AG08396 (cell line): ENCODE measurements at places on chromosomes 3 and 15.
A peak's percentile ranks its signal among the peaks of the same experiment; 100 is the strongest.

GRCh38 chr15:90593499-90594158 is 63.9 kb downstream of the CRTC3 start:
- no peak for DNase-seq

DNA sequence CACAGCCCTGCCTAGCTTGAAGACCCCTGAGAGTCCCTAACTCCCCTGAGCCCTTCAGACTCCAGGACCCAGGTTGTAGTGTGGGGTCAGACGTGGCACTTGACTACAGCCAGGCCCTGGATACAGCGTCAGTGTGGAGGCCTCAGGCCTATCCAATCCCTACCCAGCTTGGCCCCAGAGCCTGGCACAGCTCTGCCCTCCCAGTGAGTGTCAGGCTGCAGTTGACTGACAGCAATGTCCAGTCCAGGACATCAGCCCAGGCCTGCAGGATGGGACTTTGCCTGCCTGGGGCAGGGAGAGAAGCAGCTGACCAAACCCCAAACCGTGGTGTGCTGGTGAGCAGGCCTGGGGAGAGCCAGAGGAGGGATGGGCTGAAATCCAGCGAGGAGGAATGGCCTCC is 27.3 kb downstream of the KLF13 start:
- peak; percentile 54 for DNase-seq

DNA sequence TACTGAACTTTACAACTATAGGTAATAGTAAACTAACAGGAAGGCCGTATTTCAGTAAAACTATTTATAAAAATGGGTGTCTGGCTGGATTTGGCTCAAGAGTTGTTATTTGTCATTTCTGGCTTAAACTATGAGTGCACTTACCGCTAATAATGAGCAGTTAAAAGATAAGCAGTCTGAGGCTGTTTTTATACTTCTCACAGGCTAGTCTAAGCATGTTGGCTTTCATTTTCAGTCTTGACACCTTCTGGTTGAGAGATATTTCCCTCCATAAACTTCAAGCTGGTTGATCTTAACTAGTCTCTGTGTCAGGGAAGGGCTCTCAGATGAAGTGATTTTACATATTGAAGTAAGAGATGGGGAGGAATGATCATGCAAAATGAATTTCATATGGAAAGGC is 96.1 kb downstream of the RSRC1 start:
- DNase-seq, result no peak

DNA sequence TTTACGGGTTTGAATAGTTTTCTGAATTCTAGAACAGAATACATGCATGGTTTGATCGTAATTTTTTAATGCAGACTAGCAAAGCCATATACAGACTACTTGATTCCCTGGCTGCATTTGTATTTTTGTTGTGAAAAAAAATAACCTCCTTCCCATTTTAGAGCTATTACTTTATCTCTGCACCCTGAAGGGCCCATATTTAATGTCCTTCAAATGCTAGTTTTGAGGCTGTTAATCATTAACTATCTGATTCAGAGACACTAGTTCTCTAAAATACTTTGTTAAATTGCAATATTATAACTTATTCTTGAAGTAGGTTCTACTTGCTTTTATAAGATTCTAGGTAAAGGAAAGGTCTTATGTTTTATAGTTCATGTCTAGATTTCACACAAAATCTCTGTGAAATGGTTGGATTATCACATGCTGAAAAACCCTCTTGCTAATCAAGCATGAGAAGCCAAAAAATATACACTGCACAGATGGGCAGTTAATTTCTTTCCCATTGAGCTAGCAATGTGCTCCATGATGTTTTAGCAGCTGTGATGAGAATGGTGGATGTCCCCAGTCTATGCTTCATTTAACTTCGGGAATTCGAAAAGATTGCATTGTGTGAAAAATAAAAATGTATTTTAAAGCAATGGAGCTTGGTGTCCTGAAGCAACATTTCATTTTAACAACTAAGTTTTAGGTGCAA is 634.0 kb upstream of the BCHE start:
- no peak for DNase-seq

- no peak for DNase-seq
Measured at GRCh38 chr15:44530653-44531052, 6.3 kb upstream of the EIF3J start.

GRCh38 chr3:186464424-186465093 is 79.6 kb downstream of the CRYGS start:
- DNase-seq, result no peak

GRCh38 chr3:134650431-134651346 is at the start of gene KY:
Gene KY (minus strand): TSS chr3:134651022. CDS start chr3:134650960, 62 bp downstream.
- peak; percentile 61 for DNase-seq

- peak; percentile 66 for DNase-seq
Measured at GRCh38 chr3:114122027-114122709, 56.7 kb downstream of the DRD3 start.

DNA sequence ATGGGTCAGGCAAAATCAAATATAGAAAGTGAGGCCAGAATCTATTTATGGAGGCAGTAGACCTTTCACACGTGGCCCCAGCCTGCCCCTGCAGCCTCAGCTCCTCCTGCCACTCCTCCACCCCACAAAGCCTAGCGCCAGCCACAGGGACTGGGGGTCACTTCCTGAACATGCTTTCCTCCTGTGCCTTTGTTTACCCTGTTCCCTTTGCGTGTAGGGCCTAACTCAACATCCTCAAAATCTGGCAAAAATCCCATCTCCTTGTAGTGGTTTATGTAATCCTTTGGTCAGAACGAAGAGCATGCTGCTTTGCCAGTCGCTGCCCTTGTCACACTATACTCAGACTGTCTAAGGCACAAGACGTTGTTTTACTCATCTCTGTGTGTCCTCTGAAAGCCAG is 39.6 kb downstream of the KBTBD12 start:
- no peak for DNase-seq

DNA sequence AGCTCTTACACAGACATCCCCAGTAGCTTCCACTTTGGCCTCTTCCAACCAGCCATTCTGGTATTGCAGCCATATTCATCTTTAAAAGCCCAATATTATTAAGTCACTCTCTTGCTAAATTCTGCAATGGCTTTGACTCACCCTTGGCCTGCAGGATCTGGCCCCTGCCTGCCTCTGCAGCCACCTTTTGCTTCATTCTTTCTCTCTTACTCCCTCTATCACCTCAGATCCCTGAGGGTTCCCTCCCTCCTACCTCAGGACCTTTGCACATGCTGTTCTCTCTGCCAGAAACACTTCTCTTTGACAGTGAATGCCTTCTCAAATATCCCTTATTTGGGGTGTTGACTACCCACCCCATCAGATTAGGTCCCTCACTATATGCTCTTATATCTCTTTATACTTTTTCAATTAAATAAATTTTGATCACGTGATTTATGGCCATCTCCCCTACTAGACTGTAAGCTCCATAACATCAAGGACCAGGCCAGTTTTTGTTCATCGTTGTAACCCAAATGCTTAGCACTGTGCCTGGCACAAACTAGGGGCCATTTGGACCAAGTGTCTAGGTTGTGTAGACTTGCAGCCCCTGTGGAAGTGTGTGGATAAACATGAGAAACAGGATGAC is 32.3 kb upstream of the UBE2Q2 start:
- no peak for DNase-seq

DNA sequence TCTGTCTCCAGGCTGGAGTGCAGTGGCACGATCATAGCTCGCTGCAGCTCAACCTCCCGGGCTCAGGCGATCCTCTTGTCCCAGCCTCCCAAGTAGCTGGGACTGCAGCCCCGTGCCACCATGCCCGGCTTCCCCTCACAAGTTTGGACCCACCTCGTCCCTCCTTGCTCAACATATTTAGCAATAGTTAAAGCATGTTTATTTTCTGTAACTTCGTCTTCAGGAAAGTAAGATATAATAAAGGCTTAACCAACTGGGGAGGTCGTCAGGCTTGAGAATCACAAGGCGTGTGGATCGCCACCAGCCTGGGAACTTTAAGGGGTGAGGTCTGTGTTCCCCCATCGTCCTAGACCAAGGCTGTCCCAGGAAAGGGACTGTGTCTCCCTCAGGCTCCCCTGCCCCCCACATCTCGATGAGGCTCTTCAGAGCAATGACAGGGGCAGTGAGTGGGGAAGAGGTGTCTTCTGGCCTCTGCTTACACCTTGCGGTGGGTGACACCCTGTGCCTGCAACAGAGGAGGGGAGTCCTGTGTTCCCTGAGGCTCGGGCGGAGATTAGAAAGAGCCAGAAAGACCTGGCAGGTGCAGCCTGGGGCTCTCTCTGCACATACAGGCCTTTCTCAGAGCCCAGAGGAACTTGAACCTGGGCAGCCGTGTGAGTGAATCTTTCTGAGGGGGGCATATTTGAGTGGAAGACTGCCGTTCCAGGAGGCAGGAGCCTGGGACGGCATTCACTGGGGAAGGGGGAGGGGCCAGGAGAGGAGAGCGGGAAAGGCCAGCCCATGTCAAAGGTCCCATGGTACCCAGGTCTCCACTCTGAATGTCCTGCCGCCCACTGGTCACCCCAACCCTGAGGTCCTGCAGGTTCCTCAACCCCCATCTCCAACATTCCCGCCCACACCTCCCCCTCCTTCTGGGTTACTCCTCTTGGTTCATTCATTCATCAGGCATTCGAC is 152.3 kb downstream of the SMAD6 start:
- no peak for DNase-seq

DNA sequence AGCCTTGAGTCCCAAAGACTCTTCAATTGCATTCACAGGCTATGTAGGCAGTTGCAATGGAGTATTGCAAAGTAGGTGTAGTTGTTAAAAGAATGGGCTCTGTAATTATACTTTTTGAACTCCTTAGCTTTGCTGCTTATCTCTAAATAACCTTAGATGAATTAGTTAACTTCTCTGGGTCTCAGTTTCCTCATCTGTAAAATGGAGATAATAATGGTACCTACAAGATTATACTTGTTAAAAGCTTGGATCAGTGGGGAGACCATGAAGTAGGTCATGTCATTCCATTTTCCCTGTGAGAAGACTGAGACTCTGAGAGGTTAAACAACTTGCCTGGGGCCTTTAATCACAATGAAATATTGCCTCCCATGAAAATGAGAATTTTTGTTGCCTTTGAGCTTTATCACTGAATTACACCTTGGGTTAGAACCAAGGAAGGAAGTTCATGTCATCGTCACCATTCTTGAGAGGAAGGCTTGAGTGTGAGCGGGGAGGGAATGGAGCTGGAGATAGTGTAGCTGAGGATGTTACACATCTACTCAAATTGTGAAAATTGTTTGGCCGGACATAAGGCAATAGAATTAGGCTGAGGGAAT is 38.1 kb downstream of the CTDSPL start:
- DNase-seq, result no peak

GRCh38 chr3:162525066-162525742 is 1028.6 kb downstream of the OTOL1 start:
- peak; percentile 11 for DNase-seq

DNA sequence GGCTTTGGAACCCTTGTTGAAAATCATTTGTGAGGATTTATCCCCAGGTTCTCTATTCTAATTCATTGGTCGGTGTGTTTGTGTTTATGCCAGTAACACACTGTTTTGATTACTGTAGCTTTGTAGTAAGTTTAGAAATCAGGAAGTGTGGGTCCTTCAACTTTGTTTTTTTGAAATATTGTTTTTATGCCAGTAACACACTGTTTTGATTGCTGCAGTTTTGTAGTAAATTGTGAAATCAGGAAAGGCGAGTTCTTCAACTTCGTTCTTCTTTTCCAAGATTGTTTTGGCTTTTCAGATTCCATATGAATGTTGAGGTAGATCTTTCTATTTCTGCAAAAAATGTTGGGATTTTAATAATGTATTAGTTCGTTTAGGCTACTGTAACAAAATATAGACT is 314.6 kb downstream of the RPLP1 start:
- DNase-seq, result no peak

DNA sequence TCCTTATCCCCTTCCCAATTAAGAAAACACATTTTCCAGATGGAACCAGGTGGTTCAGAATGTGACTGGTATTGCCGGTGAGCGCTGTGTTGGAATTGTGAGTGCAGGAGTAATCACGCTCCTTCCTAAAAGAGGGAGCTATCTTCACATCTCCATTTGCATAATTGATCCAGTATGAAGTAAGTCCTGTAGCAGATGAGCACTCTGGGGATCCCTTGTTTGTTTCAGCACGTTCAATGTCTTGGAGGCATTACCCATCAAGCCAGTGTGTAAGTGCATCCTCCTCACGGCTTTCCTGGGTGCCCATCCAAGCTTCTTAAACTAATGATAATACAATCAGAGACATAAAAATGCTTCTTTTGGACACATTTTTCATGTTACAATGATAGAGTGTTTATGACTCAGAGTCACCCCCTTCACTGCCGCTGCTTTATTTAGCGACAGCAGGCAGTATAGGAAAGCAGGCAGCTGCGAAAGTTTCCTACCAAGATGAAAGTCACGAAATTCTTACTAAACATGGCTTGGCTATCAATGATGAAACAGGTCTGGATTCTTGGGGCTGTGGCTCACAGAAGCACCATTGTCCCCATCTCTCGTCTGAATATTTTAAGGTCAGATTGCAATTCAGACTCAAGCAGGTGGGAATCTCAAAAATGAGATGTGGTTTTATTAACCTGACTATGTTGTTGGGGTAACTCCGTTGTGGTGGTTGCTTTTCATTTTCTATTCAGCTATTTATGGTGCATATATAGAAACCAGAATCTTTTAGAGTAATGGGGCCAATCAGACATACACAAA is 346.3 kb upstream of the MDFIC2 start:
- no peak for DNase-seq

GRCh38 chr3:5017925-5018531 is 38.8 kb downstream of the BHLHE40 start:
- peak; percentile 57 for DNase-seq

GRCh38 chr15:51775967-51776816 is 24.8 kb downstream of the TMOD2 start:
- peak; percentile 56 for DNase-seq

DNA sequence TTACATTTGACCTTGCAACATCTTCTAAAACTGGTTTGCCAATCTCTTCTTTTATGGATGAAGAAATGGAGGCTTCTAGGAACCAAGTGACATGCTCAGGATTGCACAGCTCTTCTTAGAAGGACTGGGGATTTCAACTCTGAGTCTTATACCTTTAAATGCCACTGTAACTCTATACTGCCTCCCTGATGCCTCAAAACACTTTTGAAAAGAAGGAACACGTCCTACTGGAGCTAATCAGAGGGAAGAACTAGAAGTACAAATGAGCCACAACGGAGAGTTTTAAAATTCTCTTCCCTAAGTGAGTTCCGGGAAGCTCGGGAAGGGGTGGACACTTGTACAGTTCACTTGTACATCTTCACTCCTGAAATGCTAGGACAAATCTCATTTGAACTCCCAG is 949 bp upstream of the MITF start:
- DNase-seq, result no peak

- DNase-seq, result no peak
Measured at GRCh38 chr3:150494411-150494977, 51.8 kb downstream of the SERP1 start.
